ENCODE measurements at places on chromosomes 2 and 18.

- DNase-seq: no peak
These were observed 24.1 kb downstream of the TRABD2A start for GRCh38 chr2:84856787-84857186.

DNA sequence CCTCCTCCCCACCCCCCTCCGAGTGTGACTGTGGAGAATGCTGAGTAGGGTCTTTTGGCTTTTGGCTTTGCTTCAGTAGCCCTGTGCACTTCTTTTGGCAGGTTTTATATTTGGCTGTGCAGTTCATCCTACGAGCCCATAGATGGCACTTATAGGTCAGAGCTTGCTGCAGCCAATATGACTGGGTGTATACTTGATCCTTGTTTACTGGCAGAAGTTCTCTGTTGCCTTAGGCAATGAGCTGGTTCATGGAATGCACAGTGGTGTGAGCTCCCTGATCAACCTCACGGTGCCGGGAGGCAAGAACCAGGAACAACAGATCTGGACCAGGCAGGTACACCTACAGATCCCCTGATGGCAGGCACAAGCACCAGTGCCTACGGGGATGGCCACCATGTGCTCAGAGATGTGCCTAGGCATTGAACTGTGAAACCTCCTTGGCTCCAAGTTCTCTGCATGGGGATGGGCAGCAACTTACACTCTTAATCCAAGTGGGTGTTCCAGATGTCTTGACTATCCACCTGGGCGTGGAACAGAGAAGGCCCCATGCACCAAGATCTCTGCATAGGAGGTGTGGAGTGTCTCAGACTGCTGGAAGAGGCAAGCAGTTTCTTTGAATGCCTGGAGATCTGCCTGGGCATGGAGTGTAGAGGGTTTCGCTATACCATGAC, 190.4 kb downstream of the KIAA1328 start:
- DNase-seq: no peak

DNA sequence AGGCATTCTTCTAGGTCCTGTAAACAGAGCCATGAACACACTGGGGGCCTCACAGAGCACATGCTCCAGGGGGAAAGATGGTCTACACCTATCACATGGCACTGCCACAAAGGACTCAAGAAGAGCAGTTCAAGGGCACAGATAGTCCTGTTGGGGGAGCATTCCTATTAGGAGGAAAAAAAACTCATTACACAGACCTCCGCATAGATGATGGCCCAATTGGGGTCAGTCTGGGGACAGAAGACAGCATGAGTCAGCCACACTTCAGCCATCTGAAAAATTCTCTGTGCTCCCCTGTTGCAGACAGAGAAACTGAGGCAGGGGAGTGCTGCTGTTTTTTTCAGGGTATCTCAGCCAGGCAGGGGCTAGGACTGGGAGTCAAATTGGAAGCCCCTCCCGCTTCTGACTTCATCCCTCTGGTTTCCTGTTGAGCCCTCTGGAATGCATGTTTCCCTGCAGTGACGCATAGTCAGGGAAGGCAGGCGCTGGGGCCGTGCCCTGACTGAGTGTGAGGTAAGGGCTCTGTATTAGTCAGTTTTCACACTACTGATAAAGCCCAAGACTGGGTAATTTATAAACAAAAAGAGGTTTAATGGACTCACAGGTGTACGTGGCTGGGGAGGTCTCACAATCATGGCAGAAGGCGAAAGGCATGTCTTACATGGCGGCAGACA, 67.9 kb downstream of the RHOB start:
- DNase-seq: no peak

DNA sequence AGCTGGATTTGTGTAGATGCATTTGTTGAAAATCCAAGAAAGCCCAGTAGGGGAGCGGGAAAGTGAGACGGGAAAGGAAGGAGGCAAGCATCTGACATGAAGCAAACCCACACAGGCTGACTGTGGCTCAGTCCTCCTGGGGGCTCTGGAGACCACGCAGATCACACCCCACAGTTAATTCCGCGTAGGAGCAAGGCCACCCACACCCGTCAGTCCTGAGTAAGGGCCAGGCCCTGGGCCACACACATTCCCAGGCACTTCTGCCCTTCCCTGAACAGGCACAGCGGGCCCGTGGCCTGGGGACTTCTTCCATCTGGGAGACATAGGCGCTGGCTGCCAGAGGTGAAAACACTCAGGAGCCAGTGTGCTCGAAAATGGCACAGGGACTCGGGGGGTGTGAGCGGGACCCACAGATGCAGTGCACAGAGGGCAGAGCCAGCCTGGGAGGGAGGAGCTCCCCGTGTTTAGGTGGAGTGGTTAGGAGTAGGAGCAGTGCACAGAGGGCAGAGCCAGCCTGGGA, 19.4 kb upstream of the PRLH start:
- DNase-seq: no peak

DNA sequence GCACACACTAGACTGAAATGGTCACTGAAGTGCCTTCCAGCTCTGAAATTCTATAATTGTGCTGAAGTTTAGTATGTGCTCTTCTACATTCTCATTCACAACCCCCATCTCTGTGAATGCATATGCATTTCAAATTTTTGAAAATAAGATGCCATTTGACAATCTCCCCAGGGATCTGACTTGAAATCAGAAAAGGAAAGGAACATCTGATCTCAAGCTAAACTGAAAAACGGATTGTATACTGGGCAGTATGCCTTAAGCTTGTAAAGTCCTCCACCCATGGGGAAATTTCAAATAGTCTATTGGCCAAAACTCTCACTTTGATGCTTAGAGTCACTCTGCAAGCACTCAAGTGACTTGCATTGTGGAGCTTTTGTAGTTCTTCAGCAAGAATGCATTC, 22.9 kb downstream of the FAP start:
- no peak for DNase-seq

DNA sequence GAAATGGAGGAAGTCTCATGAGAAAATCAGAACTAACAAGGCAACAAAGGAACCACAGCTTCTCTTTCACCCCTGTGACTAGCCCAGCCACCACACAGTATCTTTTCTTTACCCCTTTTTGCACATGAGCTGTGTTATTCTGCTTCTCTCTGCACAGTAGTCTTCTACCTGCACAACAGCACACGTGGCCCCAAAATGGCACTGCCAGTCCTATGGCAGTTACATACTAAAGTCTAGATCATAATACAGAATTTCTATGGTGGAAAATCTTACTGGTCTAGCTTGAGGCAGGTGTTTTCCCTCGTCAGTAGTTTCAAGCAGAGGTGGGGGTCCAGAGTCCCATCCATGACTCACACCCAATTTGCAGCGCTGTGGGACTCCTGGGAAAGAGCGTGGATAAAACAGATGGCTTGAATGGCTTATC, 177.7 kb downstream of the DIS3L2 start:
- DNase-seq: no peak

- DNase-seq: no peak
These were observed 66.8 kb upstream of the SALL3 start for GRCh38 chr18:78912844-78913243.

GRCh38 chr2:43854671-43855070, 15.9 kb downstream of the ABCG8 start:
- DNase-seq: no peak

DNA sequence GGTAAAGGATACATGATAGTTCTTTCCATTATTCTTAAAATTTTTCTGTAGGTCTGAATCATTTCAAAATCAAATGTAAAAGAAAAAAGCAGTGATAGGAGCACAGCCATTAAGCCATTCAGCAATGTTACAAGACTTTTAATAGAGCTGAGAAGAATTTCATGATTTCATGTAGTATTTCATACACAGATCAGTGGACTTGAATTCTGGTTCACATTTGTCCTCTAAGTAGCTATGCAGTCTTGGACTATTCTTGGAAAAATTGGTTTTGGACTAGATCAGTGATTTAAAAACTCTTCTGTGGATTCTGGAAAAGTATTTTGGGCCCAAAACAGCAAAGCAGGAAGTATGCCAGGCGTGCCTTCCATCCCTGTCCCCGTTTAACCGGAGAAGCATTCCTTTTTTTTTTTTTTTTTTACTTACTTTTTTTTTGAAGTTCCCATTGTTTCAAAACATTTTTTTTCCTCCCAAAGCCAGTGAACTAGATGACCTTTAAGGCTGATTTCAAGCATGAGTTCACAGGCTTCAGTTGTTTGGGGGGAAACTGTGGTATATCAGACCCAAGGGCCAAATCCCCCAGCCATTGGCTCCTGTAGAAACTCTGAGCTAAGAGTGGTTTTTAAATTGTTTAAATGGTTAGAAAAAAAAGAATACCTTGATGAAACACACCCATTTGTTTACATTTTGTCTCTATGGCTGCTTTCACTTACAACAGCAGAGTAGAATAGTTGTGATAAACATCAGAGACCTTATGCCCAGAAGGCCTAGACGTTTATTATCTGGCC, 17.5 kb upstream of the POLI start:
- no peak for DNase-seq

- DNase-seq: no peak
These were observed 129.0 kb downstream of the NCK2 start for GRCh38 chr2:105873721-105874120.

GRCh38 chr18:10851824-10852319, 297.5 kb downstream of the PIEZO2 start:
- peak; percentile 19 for DNase-seq

DNA sequence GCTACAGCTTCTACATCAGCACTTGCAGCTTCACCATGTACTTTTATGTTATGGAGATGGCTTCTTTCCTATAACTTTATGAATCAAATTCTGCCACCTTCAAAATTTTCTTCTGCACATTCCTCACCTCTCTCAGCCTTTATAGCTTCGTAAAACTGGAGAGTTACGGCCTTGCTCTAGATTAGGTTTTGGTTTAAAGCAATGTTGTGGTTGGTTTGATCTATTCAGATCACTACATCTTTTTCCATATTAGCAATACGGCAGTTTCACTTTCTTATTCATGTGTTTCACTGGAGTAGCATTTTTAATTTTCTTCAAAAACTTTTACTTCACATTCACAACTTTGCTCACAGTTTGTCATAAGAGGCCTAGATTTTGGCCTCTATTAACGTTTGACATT, 242.9 kb upstream of the GYPC start:
- DNase-seq: no peak

GRCh38 chr18:44638034-44638540, 42.6 kb upstream of the SETBP1 start:
- no peak for DNase-seq

DNA sequence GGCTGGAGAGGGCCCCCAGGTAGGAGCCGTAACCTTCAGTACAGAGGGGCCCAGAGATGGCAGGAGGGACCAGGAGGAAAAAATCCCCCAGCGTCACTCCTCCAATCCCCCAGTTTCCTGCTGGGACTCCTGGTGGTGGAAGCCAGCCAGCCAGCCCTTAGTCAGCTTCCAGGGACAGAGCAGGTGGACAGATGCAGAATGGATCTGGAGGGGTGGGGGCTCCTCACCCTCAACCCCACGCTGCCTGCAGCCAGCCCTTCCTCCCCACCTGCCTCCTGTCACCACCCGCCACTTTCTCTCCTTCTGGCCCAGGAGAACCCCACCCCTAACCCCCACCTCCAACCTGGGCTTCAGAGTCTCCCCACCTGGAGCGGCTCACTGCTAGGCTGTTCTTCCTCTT, 21.1 kb downstream of the EMX1 start:
- no peak for DNase-seq

DNA sequence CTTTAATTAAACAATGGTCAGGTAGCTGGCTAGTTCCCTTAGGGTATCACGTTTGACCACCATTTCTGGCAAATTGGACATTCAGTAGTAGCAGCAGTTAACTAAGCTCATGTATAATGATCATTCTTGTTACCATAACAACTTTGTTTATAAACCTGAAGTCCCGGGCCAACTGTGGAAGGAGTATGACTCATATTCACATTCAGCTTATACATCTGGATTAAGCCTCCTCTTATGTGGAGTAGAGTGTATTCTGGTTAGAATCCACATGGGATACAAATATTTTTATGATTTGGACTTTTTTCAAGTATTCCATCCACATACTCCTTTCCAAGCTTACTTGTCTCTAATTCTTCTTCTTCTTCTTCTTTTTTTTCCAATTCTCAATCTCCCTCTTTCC, 70.3 kb upstream of the ZSWIM2 start:
- DNase-seq: no peak

DNA sequence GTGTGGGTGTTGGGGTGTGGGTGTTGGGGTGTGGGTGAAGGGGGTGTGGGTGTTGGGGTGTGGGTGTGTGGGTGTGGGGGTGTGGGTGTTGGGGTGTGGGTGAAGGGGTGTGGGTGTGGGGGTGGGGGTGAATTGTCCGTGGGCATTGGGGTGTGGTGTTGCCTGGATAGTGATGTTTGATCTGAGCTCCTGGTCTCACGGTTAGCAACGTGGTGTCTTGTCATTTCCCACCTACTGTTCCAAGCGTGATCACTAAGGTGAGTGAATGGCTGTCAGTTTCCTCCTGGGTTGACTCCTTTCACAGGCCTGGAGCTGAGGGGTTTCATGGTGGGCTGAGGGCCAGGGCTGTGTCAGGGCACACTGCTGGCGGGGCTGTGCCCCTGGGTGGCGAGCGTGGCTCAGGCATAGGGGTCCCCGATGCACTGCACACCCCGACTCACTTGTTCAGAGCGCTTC, 27.2 kb downstream of the RTP5 start:
- no peak for DNase-seq

DNA sequence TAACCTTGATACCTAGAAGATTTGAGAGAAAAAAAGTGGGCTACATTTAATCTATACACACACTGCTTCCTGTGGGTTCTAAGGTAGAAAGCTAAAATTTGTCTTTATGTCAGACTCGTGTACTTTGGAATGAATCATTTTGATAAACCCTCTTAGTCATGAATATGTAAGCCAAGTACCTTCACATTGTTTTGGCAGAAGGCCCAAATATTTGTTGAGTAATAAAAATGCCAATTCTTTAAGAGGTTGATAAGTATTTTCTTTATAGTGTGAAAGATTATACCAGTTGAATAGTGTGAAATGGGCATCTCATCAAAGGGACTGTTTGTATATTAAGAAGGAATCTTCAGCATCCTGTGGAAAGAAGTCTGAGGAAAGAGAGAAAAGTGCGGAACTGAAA, 1464.7 kb upstream of the ZEB2 start:
- DNase-seq: no peak
